ENCODE measurements at places on chromosomes 2 and 18. TPM values are rescaled to one million over a fixed set of nuclear protein-coding genes. Genes with fewer than 3 reads are reported as not detected.
A peak's percentile ranks its signal among the peaks of the same experiment; 100 is the strongest.

DNA sequence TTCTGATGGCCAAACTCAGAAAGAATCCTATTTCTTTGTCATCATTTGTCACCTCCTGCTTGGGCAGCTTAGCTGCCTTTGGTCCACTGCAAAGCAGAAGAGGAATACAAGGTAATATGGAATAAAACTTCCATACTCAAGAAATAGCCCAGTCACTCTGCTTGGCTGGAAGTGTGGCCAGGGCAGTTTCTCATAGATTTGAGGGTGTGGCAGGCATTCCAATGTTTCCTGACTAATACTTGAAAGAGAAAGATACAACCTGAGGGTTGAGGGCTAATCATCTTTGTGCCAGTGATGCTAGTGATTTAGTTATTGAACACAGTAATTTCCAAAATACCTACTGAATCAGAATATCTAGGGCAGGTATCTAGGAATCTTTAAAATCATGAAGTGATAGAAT, 83.1 kb downstream of the FAM161A start:
- H3K27ac ChIP-seq, result no peak overlapping the region
- no peak overlapping the region for H3K4me3 ChIP-seq

DNA sequence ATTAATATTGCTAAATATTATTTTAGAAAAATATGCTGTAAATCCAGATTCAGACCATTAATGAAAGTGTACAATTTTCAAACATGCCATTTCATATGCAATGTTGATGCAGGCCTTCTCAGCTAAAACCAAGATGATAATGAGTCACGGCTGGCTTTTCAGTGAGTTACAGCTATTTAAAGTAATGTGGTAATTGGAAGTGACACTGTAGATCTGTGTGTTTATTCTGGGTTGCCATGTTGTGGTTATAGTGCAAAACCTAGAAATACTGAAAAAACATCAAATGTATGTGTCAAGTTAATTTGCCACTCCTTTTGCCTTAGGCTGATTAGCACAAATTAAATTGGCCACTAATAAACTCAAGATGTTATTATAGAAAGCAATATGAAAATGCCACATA, 506.6 kb downstream of the ERBB4 start:
- no peak for DNase-seq
- no peaks in the 10 kb centered on the region for H3K27me3 ChIP-seq
- H3K36me3 ChIP-seq, result no peaks in the 10 kb centered on the region
- no peak overlapping the region for H3K4me3 ChIP-seq
- no peaks in the 10 kb centered on the region for H3K4me1 ChIP-seq
- H3K27ac ChIP-seq, result no peak overlapping the region

DNA sequence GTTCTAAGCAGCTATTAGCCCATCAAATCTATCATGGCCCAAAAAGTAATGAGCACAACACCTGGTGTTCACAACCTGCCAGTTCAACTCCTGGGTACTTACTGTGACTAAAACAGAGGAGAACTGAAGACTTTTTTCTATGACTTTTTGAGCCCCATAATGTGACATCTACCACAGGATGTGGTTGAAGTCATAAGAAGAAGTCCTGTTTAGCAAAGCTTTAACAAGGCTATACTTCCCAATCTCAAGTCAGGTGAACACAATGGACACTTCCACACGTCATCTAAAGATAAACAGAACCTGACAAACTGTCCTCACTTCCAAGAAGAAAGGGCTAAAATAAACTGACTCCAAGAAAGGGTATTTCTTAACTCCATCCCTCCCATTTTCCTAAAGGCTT, 138.8 kb downstream of the ATAD2B start:
- no peaks in the 10 kb centered on the region for H3K27me3 ChIP-seq
- no peak overlapping the region for H3K4me3 ChIP-seq
- peak; percentile 28 for DNase-seq
- H3K36me3 ChIP-seq, result peaks cover 19% of the 10 kb centered on the region

DNA sequence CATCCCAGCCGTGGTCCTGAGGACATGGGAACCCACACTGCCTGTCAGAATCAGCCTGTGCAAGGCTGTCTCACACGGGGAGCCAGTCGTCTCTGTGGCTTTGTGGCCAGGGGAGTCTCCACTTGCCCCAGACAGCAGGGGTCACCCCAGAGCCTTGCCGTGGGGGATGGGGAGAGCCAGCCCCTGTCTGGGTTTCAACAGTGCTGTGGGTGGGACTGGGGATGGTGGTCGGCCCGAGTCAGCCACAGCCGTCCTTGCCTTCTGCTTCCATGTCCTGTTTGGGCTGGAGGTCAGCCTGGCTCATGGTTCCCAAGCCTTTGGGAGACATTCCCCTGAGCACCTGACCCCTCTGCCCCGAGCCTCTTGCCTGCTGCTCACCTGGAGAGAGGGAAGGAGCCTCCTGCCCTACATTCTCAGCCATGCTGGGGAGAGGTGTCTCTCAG, 19.6 kb downstream of the GPR35 start:
- H3K27me3 ChIP-seq, result peaks cover 20% of the 10 kb centered on the region
- DNase-seq, result peak; percentile 20
- no peak overlapping the region for H3K4me3 ChIP-seq
- H3K36me3 ChIP-seq, result no peaks in the 10 kb centered on the region

GRCh38 chr2:105450471-105450870, 51.6 kb upstream of the FHL2 start:
- H3K4me1 ChIP-seq, result no peaks in the 10 kb centered on the region
- H3K4me3 ChIP-seq, result no peak overlapping the region
- no peaks in the 10 kb centered on the region for H3K36me3 ChIP-seq
- no peak overlapping the region for H3K27ac ChIP-seq

- H3K4me3 ChIP-seq, result no peak overlapping the region
- H3K4me1 ChIP-seq, result no peaks in the 10 kb centered on the region
- H3K27ac ChIP-seq, result no peak overlapping the region
- DNase-seq, result no peak
Measured at GRCh38 chr2:55843096-55843993, 80.2 kb downstream of the EFEMP1 start.

DNA sequence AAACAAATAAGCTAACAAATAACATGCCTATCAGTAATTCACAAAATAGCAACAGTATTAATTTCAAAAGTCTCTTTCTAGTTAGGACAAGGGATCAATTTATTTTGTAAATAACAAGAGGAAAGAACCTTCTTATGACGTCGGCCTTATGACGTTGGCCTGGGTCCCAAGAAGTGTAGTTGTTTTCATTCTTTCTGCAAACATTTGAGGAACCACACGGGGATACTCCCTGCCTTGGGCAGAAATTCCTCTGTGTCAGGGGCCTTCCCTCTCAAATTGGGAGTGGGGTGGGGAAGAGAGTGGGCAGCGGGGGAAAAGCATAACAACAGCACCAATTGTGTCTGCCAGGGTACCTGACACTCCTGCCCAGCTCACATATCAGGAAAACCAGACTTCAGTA, 1.3 kb downstream of the CCDC68 start:
- H3K27ac ChIP-seq, result no peak overlapping the region
- DNase-seq, result no peak
- H3K4me1 ChIP-seq, result peaks cover 2% of the 10 kb centered on the region
- H3K4me3 ChIP-seq, result no peak overlapping the region

GRCh38 chr2:203878063-203878462, 10.5 kb downstream of the CTLA4 start:
- H3K27me3 ChIP-seq, result no peaks in the 10 kb centered on the region
- H3K4me3 ChIP-seq, result no peak overlapping the region
- H3K27ac ChIP-seq, result no peak overlapping the region
- DNase-seq, result no peak

- H3K27ac ChIP-seq, result no peak overlapping the region
- H3K4me1 ChIP-seq, result no peaks in the 10 kb centered on the region
- H3K36me3 ChIP-seq, result no peaks in the 10 kb centered on the region
- peaks cover 12% of the 10 kb centered on the region for H3K27me3 ChIP-seq
- DNase-seq, result no peak
- no peak overlapping the region for H3K4me3 ChIP-seq
Measured at GRCh38 chr2:120559401-120559800, 176.3 kb upstream of the GLI2 start.

The LOXHD1 gene
- 0.47 TPM for total RNA-seq

The ASXL3 gene
- total RNA-seq, result not detected

The LDLRAD4 gene
- 35.7 TPM for total RNA-seq

The ASIC4 gene
- total RNA-seq, result not detected

- no peaks in the 10 kb centered on the region for H3K36me3 ChIP-seq
- no peak for DNase-seq
- H3K4me3 ChIP-seq, result no peak overlapping the region
- H3K27ac ChIP-seq, result no peak overlapping the region
Measured at GRCh38 chr2:10992023-10992791, 80.5 kb downstream of the KCNF1 start.

The FTCDNL1 gene
- 1.9 TPM for total RNA-seq

DNA sequence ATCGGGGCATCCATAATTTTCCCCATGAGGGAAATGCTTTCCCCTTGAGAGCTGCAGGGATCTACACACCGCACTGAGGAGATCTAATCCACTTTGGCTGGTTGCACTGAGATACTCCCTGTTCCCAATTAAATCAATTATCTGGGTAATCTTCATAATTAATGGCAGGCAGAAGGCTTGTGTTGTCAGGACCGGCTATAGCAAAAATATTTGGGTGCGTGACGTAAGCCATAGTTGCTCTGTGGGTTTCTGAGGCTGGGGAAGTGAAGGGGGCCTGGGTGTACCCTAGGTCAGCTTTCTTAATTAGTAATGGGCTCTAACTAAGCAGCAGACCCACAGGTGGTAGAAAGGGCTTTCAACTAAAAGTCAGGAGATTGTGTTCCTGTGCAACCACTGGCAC, 62.8 kb upstream of the UPP2 start:
- no peaks in the 10 kb centered on the region for H3K27me3 ChIP-seq
- H3K4me1 ChIP-seq, result no peaks in the 10 kb centered on the region
- no peaks in the 10 kb centered on the region for H3K36me3 ChIP-seq
- no peak for DNase-seq
- H3K4me3 ChIP-seq, result no peak overlapping the region

The SLC5A7 gene
- total RNA-seq, result not detected

DNA sequence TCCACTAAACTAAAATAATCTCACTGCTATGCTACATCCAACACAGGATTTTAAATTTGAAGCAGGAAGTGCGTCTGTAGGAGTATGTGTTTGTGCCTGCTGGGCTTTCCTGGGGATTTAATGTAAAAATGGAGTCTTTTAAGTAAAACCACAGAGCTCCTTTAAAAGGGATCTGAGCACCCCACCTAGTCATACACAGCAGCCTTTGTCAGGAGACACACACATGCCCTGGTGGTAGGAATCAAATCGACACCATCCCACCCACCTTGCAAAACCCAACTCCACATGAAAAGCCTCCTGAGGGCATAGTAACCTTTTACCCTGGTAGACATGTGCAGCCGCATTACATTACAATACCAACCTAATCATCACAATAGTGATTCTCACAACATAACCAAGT, 29.1 kb downstream of the UXS1 start:
- H3K27me3 ChIP-seq, result no peaks in the 10 kb centered on the region
- no peak for DNase-seq
- peak overlapping the region; percentile 76 for H3K27ac ChIP-seq
- peaks cover 55% of the 10 kb centered on the region for H3K36me3 ChIP-seq

The RBKS gene
- 1.5 TPM for total RNA-seq

DNA sequence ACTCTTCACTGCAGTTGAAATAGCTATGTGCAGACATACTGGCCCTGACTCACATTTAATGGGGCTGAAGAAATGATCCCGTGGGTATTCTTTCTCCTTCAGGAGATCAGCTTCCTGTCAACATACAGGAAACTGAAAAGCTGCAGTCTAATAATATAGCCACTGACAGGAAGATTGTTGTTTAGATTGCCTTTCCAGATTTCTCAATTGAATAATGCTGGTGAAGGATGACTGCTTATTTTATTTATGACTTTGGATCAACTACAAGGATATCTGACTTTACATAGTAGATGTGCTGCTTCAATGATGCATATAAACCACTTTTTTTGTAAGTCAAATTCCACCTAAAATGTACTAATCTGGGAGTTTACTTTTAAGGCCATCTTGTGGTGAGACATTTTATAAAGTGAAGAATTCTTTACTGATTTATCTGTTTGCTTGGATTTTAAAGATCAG, 93.4 kb upstream of the MAP4K3 start:
- no peak overlapping the region for H3K27ac ChIP-seq
- no peaks in the 10 kb centered on the region for H3K36me3 ChIP-seq
- peaks cover 3% of the 10 kb centered on the region for H3K27me3 ChIP-seq
- no peak for DNase-seq
- no peak overlapping the region for H3K4me3 ChIP-seq

DNA sequence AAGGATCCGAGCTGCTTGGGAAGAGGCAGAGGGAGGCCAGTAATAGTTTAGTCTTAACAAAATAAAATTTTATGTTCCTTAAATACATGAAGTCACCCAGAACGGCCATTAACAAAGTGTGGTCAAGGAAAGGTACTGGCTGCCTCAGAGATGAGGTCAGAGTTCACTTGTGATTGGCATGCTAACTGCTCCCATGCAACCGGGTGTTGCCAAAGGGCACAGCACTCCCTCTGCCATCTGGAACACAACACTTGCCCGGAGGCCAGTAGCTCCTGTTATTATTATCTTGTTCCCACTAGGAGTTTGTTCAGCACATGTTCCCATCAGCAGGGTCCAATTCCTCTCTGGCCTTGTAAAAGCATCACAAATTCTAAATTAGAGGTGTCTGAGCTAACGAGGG, 207.0 kb downstream of the CYP26B1 start:
- no peak overlapping the region for H3K27ac ChIP-seq
- peak; percentile 14 for DNase-seq
- no peaks in the 10 kb centered on the region for H3K36me3 ChIP-seq
- H3K4me1 ChIP-seq, result no peaks in the 10 kb centered on the region

DNA sequence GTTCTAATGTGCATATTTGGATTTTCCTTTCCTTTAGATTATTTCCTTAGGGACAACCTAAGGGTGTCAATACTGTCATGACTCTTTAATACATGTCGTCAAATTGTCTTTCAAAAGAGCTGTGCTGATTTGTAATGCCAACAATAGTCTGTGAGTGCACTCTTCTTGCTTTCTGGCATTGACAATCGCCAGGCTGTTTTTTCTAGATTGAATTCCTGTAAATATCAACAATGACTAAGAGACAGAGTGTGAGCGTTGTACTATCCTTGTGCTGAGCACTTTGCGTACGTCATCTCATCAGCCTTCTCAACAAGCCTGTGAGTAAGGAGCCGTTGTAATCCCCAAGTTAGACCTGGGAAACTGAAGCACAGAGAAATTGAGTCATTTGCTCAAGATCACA, 96.0 kb downstream of the ACOXL start:
- peaks cover 11% of the 10 kb centered on the region for H3K27me3 ChIP-seq
- no peak overlapping the region for H3K4me3 ChIP-seq
- DNase-seq, result no peak
- peaks cover 5% of the 10 kb centered on the region for H3K36me3 ChIP-seq

GRCh38 chr2:98560256-98560771, 48.0 kb downstream of the COA5 start:
- peaks cover 79% of the 10 kb centered on the region for H3K36me3 ChIP-seq
- DNase-seq, result no peak
- H3K4me3 ChIP-seq, result peak overlapping the region; percentile 35
- H3K27me3 ChIP-seq, result no peaks in the 10 kb centered on the region

The CAPN13 gene
- total RNA-seq, result not detected

- H3K4me3 ChIP-seq, result no peak overlapping the region
- peaks cover 8% of the 10 kb centered on the region for H3K27me3 ChIP-seq
- DNase-seq, result no peak
- no peaks in the 10 kb centered on the region for H3K36me3 ChIP-seq
- H3K4me1 ChIP-seq, result no peaks in the 10 kb centered on the region
- no peak overlapping the region for H3K27ac ChIP-seq
Measured at GRCh38 chr2:157229572-157229971, 27.9 kb upstream of the GALNT5 start.

The SLC14A1 gene
- 3.8 TPM for total RNA-seq

The STARD6 gene
- total RNA-seq, result not detected

Measured in activated CD8-positive, alpha-beta T cell treated with anti-CD3 and anti-CD28 coated beads, Interleukin-2, amount 10 ng/mL, durations not matched to agents 7 days and 5 days (primary cell).